Activated CD4-positive, alpha-beta T cell treated with anti-CD3 and anti-CD28 coated beads for 36 hours (primary cell): ENCODE measurements at places on chromosomes 6 and 20. TPM values are rescaled to one million over a fixed set of nuclear protein-coding genes. Genes with fewer than 3 reads are reported as not detected.

GRCh38 chr20:54431156-54431944, 44.0 kb upstream of the DOK5 start:
- H3K27me3 ChIP-seq, result peaks cover 2% of the 10 kb centered on the region
- no peak overlapping the region for H3K27ac ChIP-seq
- H3K4me1 ChIP-seq, result no peaks in the 10 kb centered on the region
- no peak for DNase-seq
- no peaks in the 10 kb centered on the region for H3K36me3 ChIP-seq

DNA sequence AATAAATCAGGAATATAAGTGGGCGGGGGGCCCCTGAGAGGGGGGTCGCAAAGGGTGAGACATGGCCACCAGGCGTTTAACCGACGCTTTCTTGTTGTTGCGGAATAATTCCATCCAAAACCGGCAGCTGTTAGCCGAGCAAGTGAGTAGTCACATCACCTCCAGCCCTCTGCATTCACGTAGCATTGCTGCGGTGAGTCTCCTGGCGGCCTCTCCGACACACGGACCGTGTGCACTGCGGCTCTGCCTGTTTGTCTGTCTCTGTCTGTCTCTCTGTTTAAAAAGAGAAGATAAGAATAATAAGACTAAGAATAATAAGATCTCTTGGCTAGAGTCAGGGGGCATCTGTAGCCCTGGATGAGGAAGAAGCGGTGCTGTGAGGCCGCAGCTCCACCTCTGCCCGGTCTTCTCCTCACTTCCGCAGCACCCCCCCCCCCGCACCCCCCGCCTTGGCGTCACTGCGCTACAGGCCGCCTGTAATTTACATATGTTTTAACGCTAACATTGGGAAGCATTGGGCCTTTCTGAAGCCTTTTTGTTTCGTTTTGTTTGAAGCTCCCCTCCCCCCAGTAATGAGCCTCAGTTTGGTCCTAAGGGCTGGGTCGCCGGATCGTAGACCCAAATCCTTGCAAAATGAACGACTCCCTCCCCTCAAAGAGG, 993 bp downstream of the STX16 start:
- peak; percentile 77 for DNase-seq
- peaks cover 30% of the 10 kb centered on the region for H3K4me1 ChIP-seq
- H3K27ac ChIP-seq, result peak overlapping the region; percentile 100
- peak overlapping the region; percentile 100 for H3K4me3 ChIP-seq

DNA sequence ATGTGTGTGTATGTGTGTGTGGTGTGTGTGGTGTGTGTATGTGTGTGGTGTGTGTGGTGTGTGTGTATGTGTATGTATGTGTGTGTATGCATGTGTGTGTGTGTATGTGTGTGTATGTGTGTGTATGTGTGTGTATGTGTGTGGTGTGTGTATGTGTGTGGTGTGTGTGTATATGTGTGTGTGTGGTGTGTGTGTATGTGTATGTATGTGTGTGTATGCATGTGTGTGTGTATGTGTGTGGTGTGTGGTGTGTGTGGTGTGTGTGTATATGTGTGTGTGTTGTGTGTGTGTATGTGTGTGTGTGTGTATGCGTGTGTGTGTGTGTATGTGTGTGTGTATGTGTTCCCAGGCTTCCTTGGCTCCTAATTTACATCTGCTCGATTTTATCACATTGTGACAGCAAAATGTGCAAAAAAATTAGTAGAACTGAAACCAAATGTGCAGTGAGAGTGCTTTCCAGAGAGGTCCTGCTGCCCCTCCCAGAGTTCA, 234.5 kb downstream of the BMP7 start:
- H3K27me3 ChIP-seq, result peaks cover 43% of the 10 kb centered on the region
- no peak overlapping the region for H3K27ac ChIP-seq
- no peaks in the 10 kb centered on the region for H3K36me3 ChIP-seq
- no peaks in the 10 kb centered on the region for H3K4me1 ChIP-seq
- H3K4me3 ChIP-seq, result no peak overlapping the region

DNA sequence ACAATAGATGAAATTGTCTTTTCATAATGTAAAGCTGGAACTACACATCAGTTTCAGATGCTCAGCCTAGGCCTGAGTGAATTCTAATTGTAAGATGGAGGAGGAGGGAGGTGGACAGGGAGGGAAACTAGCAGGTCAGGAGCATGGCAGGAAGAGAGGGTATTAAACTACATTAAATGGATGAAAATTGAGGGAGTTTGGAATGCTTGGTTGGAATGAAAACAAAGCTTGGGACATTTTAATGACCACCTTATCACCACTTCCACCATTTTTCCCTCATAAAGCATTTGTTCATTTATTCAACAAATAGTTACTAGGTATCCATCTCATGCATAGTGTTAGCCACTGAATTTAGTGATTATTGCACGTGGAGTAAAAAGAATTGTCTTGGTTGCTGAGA, 65.0 kb downstream of the KIZ start:
- no peak for DNase-seq
- H3K27me3 ChIP-seq, result no peaks in the 10 kb centered on the region
- H3K4me1 ChIP-seq, result no peaks in the 10 kb centered on the region
- peaks cover 10% of the 10 kb centered on the region for H3K36me3 ChIP-seq

The ID4 gene
- not detected for total RNA-seq

The CYP39A1 gene
- total RNA-seq, result not detected

The SERAC1 gene
- total RNA-seq, result 3.9 TPM
